ENCODE measurements at places on chromosomes 5 and 9.

DNA sequence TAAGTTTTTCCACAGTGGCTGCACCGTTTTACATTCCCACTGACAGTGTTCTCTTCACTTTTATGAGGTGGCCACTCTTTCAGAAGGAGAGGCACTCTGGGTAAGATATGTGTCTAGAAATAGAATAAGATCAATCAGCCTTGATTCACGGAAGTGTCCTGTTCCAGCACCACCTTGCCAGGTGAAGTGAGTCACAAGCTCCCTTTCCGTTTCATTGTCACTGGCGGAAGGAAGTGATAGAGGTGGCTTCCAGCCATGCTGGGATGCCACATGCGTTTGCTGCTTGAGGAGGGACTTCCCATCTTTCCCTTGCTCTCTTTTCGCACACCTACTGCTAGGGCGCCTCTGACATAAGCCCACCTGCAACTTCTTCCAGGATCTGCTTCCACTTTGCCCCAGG is 217.1 kb downstream of the PIK3R1 start:
- DNase-seq: peak; percentile 40

DNA sequence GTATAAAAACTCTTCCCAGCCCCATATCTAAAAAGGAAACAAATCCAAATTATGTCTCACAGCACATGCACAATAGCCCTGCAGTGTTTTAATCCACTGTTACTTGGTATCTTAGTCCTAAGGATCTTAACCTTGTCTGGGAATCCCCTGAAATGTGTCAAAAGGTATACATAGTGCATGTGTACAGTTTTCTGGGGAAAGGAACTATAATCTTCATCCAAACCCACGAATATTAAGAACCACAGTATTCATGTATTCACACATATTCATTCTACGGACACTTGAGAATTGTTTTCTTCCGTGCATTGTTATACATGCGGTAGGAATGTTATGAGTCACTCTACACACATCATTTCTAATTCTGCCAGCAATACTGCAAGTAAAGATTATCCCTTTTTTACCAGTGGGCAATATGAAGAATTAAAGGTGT is 47.8 kb upstream of the SNX2 start:
- DNase-seq: no peak

DNA sequence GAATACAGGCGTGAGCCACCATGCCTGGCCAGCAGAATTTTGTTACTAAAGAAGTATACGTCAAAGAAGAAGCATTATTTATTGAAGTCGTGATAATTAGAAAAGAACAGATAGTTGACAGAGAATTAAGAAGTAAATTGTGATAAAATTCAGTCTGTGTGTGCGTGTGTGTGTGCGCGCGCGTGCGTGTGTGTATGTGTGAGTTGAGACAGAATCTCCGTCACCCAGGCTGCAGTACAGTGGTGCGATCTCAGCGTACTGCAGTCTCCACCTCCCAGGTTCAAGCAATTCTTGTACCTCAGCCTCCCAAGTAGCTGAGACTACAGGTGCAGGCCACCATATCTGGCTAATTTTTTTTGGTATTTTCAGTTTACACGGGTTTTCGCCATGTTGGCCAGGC is 77.8 kb downstream of the ERBIN start:
- DNase-seq: no peak

- no peak for DNase-seq
These were observed 498.8 kb downstream of the RAB3C start for GRCh38 chr5:59081693-59082092.

DNA sequence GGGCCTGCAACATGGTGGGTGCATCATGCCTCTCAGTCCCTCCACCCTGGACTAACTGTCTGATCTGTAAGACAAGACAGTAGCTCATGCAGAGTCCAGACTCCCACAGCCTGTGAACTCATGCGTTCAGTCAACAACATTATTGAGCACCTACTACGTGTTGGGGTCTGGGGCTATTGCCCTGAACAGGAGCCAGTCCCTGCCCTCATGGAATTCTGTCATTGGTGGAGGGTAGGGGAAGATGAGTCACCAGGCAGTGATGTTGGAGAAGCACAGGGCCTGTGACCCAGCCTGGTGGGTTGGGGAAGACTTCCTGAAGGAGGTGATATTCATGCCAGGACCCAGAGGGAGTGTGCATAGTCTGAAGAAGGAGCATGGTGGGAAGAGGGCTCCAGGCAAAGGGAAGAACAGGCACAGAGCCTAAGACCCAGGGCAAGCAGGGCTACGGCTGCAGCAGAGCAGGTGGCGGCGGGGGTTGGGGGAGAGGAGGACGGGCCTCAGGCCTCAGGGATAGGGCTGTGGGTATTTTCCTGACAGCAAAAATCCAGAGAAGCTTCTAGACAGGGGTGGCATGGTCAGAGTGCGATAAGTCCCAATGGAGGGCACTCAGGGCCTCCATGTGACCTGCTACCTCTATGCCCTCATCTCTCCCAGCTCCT is 26.7 kb upstream of the PSD2 start:
- DNase-seq: no peak

GRCh38 chr5:142382186-142382585 is 57.4 kb upstream of the SPRY4 start:
- DNase-seq: no peak

DNA sequence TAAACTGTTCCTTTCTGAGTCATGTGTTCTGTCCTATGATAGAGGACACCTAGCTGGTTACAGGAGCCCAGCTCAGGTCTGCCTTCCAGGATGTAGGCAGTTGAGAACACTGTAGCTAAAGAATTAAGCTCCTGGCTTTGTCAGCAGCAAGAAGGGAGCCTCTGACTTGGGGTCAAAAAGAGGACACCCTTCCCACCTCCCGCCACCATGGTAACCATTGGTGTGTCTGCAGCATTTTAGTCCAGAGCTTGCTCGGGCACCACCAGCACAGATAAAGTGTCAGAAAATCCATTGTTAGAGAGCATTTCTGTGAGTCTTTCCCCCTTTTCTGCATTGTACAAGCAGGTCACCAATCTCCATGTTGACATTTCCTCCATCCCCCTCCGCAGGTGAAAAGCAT is 181.7 kb downstream of the DOCK8 start:
- DNase-seq: no peak

DNA sequence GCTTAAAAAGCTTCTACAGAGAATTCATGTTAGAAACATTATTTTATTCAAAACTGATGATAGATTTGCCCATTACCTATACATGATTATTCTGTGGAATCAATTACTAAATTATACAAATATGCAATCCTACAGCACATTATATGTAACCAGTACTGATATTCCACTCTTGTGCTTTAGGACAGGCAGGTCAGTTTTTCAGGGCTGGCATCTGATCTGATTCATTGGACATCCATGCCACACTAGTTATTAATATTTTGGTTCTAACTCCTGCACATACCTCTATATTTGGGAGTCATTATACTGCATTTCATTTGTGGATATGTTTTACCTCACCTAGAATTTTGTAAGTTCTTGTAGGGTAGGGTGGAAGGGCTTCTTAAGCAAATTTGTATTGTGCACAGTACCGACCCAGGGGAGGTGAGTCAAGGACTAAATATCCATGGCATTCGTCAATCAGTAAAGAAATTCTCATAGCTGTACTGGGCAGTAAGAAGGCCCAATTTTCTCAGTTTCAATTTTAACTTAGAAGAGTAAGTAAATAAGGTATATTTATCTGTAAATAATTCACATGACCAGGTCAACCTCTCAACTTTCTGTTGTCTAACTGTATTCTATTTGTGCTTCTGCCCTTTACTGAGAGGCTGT is 33.5 kb downstream of the ELOVL7 start:
- no peak for DNase-seq

- no peak for DNase-seq
These were observed 194.3 kb downstream of the ARHGEF28 start for GRCh38 chr5:73820326-73820725.

DNA sequence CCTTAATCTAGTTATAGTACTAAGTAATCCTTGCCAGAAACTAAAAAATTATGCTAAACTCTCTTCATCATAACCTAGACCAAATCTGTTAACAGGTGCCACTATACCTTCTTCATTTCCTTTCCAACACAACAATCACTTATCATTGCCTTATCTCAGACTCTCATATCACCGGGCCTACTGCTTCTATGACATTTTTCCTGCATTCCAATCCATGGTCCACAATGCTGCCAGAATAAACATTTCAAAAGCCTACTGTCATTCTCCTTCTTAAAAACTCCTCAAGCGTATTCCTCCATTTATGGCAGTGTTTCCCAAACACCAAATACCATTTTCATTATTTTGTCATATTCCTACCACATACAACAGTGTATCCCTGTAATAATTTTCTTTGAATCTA is 6.5 kb downstream of the PPP6C start:
- DNase-seq: no peak

GRCh38 chr9:33818847-33819500 is 2.0 kb downstream of the UBE2R2 start:
- DNase-seq: no peak

DNA sequence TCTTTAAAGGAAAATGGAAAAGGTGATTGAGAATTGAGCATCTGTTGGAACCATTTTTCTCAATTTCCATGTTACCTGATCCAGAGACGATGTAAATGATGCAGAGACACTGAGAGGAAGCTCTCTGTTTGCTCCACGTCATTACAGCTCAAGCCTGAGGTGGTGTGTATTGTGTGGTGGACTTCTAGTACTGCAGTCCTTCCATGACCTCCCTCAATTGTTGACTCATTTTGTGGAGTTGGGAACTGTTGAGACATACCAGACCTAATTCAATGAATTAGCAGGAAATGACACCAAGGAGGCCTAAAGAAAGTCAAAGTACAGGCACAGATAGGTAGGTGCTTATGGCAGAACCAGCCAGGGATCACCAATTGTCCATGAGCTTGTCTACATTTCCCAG is 15.6 kb upstream of the LVRN start:
- DNase-seq: no peak

- no peak for DNase-seq
These were observed 500.0 kb downstream of the CAAP1 start for GRCh38 chr9:26392639-26393038.

DNA sequence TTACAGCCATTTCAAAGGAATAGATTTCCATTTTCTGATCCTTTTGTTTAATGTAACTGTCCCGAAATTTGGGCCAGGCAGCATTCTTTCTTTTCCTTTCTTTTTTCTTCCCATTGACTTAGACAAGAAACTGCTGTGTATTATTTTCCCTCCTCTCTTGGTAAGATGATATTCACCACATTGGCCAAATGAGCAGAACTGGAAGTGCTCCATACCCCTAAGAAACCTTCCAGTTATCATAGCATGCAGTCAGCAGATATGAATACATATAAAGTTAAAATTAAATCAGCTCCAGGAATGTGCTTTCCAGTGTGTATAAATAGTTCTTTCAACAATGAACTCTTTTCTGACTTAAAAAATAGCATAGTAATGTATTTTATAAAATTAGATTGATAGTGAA is 168.5 kb upstream of the GAS1 start:
- no peak for DNase-seq

GRCh38 chr5:62534461-62535236 is 44.0 kb upstream of the LRRC70 start:
- DNase-seq: no peak

- DNase-seq: no peak
These were observed 55.5 kb upstream of the FBXL17 start for GRCh38 chr5:108437425-108437824.

GRCh38 chr5:53913941-53914340 is 353.5 kb downstream of the NDUFS4 start:
- DNase-seq: no peak

DNA sequence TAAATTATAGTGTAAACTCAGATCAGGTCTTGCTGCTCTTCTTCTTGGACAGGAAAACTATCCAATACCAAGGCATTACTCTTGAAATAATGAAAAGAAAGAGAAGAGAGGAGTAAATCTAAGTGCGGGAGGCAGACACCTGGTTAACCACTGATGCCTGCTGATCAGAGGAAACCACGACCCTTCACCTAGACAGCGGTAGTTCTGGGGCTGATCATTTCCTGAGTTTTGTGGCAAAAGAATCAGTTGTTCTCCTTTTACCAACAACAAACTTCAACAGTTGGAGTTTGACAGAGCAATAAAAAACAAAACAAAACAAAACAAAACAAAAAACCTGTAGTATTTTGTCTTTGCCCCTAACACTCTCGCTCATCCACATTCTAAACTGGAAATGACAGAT is 3.0 kb downstream of the RLN1 start:
- peak; percentile 58 for DNase-seq
